ENCODE measurements at places on chromosomes 5 and 9. TPM values are rescaled to one million over a fixed set of nuclear protein-coding genes. Genes with fewer than 3 reads are reported as not detected.

PCDH1 gene
- 14.8 TPM for total RNA-seq

C9orf43 gene
- 0.16 TPM for total RNA-seq

CDKN2B-AS1 gene
- total RNA-seq = 0.18 TPM

PCDHA1 gene
- not detected for total RNA-seq

GRXCR2 gene
- not detected for total RNA-seq

BAAT gene
- not detected for total RNA-seq

GABRG2 gene
- not detected for total RNA-seq

IL31RA gene
- total RNA-seq = 0.18 TPM

GLDC gene
- 3.4 TPM for total RNA-seq

TXNDC8 gene
- total RNA-seq = not detected

CATSPER3 gene
- total RNA-seq = not detected

CCDC192 gene
- not detected for total RNA-seq

ZNF883 gene
- total RNA-seq = 1.8 TPM

GDA gene
- not detected for total RNA-seq

PIP5K1B gene
- not detected for total RNA-seq

DND1 gene
- total RNA-seq = not detected

OSMR gene
- 99.3 TPM for total RNA-seq

GADD45G gene
- 1.4 TPM for total RNA-seq

WDR38 gene
- not detected for total RNA-seq

PDCD1LG2 gene
- 14.3 TPM for total RNA-seq

MED10 gene
- total RNA-seq = 22.9 TPM

Data from cardiac atrium fibroblast (primary cell).